Fibroblast of mammary gland (primary cell): ENCODE measurements at places on chromosomes 1 and 21.

- peak; percentile 54 for DNase-seq
These were observed 25.4 kb upstream of the VWA5B1 start for GRCh38 chr1:20265250-20265649.

DNA sequence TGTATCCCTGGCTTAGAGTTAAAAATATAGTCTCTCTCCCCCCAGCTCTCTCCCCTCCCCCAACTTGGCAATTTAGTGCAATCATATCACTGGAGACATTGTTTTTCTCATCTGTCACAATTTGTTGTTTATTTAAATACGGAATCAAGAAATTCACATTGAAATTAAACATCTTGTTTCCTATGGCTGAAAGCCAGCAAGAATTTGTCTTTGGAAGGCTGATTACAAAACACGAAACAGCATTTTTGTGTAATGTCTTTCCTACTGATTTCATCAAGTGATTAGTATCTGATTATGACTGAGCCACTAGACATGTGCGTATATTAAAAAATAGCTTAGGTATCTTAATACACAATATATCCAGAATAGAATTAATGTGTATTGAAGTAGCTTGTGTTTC is 119.7 kb downstream of the LYPLAL1 start:
- peak; percentile 35 for DNase-seq

- no peak for DNase-seq
These were observed 22.9 kb upstream of the DIP2A start for GRCh38 chr21:46435786-46436227.

DNA sequence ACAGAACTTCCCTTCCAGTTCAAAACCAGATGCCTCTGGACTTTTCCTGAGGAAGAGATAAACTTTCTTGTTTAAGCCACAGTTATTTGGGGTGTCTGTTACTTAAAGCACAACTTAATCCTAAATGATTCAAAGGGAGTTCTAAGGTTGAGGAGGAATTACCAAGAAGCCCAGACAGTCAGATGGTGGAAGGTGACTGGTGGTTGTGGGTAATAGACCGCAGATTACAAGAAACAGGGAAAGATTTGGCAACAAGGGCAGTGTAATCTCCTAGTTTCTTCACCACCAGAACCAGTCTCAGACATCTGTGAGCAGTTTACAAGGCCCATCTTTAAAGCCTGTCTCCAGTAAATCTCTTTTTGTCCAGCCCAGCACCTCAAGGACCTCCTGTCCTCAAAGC is 130.1 kb upstream of the CTTNBP2NL start:
- no peak for DNase-seq
